Islet precursor cell (in vitro differentiated cells): ENCODE measurements at places on chromosomes 6 and 20.

DNA sequence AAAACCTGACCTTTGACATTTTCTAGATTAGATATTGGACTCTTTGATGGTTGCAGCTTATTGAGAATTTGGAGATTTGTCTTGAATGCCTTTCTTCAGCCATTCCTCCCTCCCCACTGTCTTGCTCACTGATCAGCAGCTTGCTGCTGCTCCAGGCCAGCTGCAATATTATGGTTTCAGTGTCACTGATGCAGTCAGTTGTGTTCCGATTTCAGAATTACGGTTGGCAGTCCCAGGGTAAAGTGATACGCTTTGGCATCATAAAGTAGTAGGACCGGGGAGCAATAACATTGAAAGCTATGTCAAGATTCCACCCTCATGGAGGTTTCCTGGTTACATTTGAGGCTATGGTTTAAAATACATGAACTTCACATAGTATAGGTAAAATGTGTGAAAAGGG lies 152.6 kb downstream of the BCKDHB start:
- DNase-seq = no peak

GRCh38 chr6:170025341-170025911 lies 265.5 kb downstream of the DLL1 start:
- DNase-seq = peak; percentile 39

GRCh38 chr20:48681873-48682426 lies 145.8 kb downstream of the PREX1 start:
- no peak for DNase-seq

GRCh38 chr20:63589261-63590217 lies 15.5 kb upstream of the HELZ2 start:
- peak; percentile 43 for DNase-seq

DNA sequence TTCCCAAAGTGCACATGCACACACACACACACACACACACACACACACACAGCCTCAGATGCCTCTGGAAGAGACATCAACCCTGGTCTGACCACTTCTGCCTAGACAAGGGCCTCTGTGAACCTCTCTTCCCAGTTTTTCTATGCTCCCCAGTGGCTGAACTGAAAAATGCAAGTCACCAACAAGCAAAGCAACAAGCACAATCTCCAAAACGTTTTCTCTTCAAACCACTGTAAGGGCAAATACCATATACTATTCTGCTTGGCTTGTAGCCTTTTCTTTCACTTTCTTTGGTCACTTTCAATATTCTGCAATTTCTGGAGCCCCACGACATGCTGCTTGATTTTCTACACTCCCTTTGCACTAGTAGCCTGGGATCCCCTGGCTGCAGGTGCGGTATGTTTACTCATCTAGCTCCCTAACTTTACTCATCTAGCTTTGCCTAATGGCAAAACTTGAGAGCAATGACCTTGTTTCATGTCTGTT lies 121.4 kb upstream of the DST start:
- DNase-seq = peak; percentile 71

DNA sequence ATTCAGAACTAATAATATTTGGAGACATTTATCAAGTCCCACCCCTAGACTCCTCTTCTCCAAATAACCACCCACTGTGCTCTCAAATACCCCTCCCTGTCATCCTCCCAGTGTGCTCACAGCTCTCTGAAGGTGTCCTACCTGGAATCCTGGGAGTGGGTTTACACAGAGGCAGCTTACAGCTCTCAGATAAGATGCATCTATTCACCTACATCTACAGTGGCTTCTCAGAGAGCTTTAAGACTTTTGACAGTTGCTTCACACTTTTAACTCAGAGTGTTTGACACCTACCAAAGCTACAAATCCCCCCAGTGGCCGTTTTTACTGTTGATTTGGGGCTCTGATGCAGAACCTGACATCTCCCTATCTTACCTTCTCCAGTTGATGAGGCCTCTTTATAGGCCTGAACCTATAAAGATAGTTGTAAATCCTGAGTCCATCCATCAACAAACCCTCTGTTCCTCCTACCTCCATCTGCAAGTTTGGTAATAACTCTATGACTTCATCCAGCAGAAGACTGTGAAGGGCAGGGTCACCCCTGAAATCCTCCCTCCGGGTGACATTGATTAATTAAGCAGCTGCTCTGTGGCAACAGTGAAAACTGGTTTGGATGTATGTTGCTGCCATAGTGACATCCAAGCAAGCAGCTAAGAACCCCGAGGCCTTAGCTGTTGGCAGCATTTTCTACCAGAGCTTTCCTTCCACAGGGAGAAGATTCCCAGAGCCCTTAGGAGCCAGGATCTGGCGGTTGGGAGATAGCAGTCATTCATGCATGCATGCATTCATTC lies 226.1 kb upstream of the RREB1 start:
- no peak for DNase-seq

- no peak for DNase-seq
Measured at GRCh38 chr6:17870300-17871188, 116.9 kb downstream of the KIF13A start.

GRCh38 chr20:56391037-56391436 lies 978 bp downstream of the AURKA start:
- DNase-seq = no peak

DNA sequence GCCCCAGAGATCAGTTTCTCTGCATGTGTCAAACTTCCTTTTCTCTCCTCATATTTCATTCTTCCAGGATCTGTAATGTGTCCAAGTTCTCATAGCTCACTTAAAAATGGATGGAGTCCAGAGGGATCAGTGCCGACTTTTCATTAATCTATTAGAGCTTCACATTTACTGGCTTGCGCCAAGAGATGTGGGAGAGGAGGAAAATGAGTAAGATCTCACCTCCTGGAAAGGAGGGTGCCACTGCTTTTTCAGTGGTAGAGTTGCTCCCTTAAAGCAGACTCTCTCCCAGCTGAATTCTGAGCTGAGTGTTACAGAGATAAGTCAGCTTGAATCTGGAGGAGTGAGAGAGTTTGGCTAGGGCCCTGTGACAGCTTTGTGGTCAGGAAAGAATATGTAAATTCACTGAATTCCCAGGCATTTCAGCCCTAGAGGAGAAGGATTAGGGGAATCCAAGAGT lies 175.9 kb downstream of the SOX4 start:
- peak; percentile 89 for DNase-seq

GRCh38 chr20:52975029-52975732 lies 3.0 kb downstream of the TSHZ2 start:
- no peak for DNase-seq

- DNase-seq = peak; percentile 71
Measured at GRCh38 chr6:129936329-129937165, 75.4 kb upstream of the TMEM244 start.

DNA sequence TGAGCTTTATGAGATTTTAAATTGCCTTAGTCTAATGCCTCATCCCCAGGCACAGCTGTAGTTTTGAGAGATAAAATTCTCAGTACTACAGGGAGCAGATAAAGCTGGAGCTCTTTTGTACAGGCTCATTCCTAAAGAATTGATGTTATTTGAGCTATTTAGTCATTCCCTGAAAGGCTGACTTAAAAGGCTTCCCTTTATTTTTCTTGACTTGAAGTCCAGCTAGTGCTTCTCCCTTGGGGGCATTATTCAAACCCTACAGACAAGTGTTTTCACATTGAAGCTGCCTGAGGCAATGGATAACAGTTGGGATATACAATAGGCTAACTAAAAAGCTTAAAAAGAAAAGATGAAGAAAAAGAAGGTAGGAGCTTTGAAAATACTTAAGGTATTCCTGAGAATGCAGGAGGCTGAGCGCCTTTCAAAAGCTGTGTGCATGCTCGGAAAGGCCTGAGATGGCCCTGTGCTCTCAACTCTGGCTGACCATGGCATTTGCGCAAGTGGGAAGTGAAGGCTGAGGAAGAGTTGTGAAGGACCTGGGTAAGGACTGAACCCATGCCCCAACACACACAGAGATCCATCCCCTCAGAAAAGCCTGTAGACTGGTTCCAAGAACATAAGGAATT lies 315.1 kb downstream of the SMOC2 start:
- peak; percentile 60 for DNase-seq

GRCh38 chr6:11702500-11703130 lies 76.0 kb downstream of the ADTRP start:
- no peak for DNase-seq

- no peak for DNase-seq
Measured at GRCh38 chr6:132961610-132962009, 147.2 kb downstream of the RPS12 start.

DNA sequence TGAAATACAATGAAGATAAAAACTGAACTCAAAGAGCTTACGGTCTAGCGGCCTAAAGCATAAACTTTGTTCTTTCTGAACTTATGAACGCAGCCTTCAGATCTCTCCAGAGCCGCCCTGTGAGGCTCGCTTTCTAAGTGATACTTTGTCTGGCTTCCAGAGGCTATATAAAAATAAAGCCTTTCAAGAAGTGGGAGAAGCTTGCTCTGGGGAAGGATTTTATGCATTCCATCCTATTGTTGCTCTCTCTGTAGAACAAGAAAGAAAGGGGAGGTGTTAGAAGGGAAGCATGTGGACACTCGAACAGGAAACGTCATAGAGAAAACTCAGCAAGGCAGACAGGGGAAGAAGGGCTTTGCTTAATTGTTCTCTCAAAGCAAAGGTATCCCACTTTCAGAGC lies 77.0 kb downstream of the TBX18 start:
- no peak for DNase-seq

DNA sequence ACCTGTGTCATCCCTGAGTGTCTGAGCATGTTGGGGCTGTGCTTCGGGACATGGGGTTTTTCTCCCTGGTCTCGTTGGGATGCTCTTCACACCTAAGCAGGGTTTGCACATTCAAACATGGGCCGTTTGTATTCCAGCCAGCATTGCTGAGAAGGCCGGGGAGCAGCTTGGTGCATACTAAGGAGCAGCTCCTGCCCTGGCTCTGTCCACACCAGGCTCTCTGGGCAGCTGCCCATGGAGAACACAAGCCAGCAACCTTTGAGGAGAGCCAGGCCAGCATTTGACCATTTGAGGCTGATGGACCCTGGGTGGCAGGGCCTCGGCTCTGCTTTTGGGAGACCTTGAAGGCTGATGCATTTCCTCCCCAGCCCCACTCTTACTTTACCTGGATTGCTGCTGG lies 92.1 kb downstream of the PHACTR3 start:
- peak; percentile 30 for DNase-seq

DNA sequence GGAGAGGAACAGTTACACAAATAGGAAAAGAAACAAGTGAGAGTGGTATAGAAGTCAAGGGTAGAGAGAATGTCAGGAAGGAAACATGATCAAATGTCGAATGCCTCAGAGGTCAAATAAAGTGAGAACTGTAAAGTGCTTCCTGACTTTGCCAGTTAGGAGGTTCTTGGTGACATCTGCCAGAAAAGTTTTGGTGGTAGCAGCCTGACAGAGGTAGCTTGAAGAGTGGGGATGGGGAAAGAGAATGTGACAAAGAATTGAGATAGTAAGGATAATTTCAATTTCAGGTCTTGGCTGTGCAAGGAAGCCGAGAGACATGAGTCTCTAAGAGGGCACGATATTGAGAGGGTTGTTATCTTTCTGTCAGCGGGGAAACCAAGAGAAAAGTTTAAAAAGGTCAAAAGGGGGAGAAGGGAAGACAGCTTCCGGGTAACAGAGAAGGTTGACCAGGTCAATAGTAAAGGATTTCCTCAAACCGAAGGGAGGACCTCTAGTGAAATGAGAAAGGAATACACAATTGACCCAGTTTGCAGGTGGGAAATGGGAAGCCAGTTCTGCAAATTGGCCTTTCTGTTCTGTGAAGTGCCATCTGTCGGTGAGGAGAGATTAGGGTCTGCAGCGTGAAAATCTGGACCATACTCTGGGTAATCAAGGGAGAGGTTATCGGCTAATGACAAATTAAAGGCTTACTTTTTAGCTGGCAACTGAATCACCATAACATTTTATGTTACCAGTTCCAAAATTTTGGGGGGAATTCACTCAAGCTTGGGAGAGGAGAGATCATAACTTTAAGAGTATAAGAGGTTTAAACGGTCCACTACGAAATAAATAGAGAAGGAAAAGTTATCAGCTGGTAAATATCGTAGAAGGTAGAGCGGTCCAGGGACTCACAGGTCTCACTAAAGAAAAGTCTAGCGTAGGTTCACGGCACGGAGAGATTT lies 973 bp upstream of the BRD2 start:
- DNase-seq = peak; percentile 74

- DNase-seq = no peak
Measured at GRCh38 chr6:113684382-113684901, 172.7 kb upstream of the MARCKS start.

DNA sequence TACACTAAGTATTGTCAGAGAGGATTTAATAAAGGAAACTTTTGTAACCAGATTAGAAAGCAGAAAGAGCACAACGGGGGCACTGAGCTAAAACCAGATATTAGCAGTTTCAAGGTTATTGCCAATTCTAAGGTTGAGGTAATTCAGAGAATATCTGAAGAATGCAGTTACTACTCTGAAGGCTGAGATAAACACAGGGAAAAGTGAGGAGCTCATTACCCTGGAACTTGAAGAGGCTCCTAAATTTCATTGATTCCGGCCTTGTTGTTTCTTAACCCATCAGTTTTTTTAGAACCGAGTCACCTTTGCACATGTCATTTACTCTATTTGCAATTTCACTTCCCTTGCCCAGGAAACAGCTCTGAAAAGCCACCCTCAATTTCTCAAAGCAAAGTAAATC lies 72.4 kb upstream of the BTBD3 start:
- DNase-seq = no peak

- DNase-seq = no peak
Measured at GRCh38 chr6:147190556-147190955, 13.7 kb upstream of the STXBP5 start.

DNA sequence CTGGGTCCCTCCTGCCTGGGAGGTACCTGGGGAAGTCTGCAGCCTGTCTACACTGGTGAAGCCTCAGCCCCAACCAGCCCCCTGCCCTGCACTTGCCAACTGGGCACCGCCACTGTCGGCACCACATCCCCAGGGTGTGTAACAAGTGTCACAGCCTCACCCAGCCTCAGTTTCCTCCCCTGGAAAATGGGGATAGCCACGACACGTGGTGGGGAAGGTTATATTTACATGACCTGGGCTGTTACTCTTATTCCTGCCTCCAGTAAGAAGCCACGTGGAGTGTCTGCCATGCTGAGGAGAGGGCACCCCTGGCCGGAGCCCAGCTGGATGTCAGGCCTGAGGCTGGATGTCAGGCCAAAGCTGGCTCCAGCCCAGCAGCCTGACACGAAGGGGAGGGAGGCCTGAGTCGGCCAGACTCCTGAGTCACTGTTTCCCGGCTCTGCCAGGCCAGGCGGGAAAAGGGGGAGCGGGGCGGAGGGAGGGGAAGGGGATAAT lies 44.9 kb downstream of the SNAI1 start:
- DNase-seq = peak; percentile 83
